Trophoblast cell (in vitro differentiated cells and primary cell): ENCODE measurements at places on chromosomes 11 and 22.
A peak's percentile ranks its signal among the peaks of the same experiment; 100 is the strongest.

DNA sequence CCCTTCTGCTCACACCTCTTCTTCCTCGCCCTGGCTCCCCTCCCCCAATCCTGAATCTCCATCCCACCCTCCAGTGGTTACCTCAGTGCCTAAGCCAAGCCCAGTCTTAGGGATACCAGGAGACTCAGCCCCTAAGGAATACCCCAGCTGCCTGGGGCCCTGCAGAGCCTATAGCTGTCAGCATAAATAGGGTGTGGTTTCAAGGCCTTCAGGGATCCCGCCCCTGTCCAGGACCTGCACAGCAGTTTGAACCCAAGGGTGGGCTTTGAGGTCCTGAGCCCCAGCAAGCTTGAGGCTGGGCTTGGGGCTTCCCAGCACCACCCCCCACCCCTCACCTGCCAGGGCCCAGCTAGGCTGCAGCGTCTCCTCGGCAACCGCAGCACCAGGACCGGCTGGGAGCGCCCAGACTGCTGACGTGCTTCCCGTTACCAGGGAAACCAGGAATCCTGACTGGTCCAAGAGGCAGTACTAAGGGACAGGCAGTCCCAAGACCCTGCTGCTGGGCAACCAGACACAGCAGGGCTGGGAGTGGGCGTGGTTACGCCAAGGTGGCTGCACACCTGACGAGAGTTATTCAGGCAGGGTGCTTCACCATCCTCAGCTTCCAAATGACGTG is 13.7 kb downstream of the APBB1 start:
- no peaks in the 10 kb centered on the region for H3K27me3 ChIP-seq
- H3K4me1 ChIP-seq, result no peaks in the 10 kb centered on the region
- H3K27ac ChIP-seq, result no peak overlapping the region
- H3K36me3 ChIP-seq, result peaks cover 1% of the 10 kb centered on the region
- H3K4me3 ChIP-seq, result no peak overlapping the region
- DNase-seq, result peak; percentile 37

DNA sequence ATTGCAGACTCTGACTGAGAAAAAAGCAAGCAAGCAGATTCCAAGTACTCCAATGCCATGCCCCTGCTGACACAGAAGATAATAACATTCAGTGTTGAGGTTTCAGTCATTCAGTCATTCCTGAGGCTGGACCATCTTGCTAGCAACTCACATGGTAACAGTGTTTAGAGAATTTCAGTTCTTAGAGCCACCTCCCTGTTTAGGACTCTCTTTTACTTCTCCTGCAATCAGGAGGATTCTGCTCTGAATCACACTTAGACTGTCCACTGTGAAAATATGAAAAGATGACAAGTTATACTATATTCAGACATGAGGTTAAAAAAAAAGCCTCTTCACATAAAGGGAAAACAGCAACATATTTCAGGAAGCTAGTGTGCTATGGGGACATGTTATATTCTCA is 183.9 kb upstream of the CTSC start:
- H3K36me3 ChIP-seq, result no peaks in the 10 kb centered on the region
- DNase-seq, result no peak
- H3K27me3 ChIP-seq, result no peaks in the 10 kb centered on the region
- no peaks in the 10 kb centered on the region for H3K4me1 ChIP-seq

- peaks cover 18% of the 10 kb centered on the region for H3K4me1 ChIP-seq
- no peak overlapping the region for H3K27ac ChIP-seq
- no peaks in the 10 kb centered on the region for H3K36me3 ChIP-seq
- H3K4me3 ChIP-seq, result no peak overlapping the region
Observed at GRCh38 chr22:24523873-24524272, 28.7 kb downstream of the UPB1 start.

DNA sequence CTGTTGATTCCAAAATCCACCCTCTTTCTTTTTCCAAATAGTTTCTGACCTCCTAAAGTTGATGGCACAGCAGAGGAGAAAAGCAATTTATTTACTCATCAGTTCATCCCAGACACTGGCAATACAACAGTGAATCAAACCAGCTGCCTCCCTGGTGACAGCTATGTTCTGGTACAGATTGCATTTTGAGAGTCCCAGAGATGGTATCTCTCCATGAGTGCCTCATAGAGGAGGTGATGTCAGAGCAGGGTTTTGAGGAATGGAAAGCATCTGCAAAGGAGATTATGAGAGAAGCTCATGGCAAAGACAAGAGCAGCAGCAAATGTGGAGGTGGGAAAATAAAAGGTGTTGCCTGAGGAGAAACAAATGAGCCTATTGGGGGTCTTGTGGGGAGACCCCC is 377.2 kb downstream of the MN1 start:
- DNase-seq, result peak; percentile 60
- no peaks in the 10 kb centered on the region for H3K27me3 ChIP-seq
- no peak overlapping the region for H3K4me3 ChIP-seq
- no peak overlapping the region for H3K27ac ChIP-seq
- no peaks in the 10 kb centered on the region for H3K4me1 ChIP-seq
- no peaks in the 10 kb centered on the region for H3K36me3 ChIP-seq

- no peak for DNase-seq
- H3K4me1 ChIP-seq, result no peaks in the 10 kb centered on the region
- H3K36me3 ChIP-seq, result no peaks in the 10 kb centered on the region
- H3K4me3 ChIP-seq, result no peak overlapping the region
- H3K27me3 ChIP-seq, result no peaks in the 10 kb centered on the region
Observed at GRCh38 chr11:86547727-86548126, 124.7 kb downstream of the ME3 start.

GRCh38 chr11:7436657-7437056 is 48.6 kb upstream of the OLFML1 start:
- DNase-seq, result no peak
- no peak overlapping the region for H3K27ac ChIP-seq
- H3K36me3 ChIP-seq, result no peaks in the 10 kb centered on the region
- no peaks in the 10 kb centered on the region for H3K4me1 ChIP-seq

DNA sequence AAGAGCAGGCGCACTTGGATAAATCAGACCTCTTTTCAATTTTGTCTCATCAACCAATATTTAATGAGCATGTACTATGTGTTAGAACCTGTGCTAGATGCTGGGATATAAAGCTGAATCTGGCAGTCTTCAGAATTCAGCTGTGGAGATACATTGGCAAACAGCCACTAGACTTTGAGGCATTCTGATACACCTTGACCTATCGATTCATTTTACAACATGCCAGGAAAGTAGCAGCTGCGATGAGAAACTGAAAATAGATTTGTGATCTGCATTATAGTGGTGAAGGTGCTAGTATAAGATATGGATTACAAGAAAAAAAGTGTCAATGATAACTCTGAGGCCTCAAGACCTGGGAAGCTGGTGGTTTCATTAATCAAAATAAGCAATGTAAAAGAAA is 1338.1 kb upstream of the TENM4 start:
- no peaks in the 10 kb centered on the region for H3K4me1 ChIP-seq
- no peaks in the 10 kb centered on the region for H3K27me3 ChIP-seq
- H3K4me3 ChIP-seq, result no peak overlapping the region
- no peaks in the 10 kb centered on the region for H3K36me3 ChIP-seq
- no peak for DNase-seq

DNA sequence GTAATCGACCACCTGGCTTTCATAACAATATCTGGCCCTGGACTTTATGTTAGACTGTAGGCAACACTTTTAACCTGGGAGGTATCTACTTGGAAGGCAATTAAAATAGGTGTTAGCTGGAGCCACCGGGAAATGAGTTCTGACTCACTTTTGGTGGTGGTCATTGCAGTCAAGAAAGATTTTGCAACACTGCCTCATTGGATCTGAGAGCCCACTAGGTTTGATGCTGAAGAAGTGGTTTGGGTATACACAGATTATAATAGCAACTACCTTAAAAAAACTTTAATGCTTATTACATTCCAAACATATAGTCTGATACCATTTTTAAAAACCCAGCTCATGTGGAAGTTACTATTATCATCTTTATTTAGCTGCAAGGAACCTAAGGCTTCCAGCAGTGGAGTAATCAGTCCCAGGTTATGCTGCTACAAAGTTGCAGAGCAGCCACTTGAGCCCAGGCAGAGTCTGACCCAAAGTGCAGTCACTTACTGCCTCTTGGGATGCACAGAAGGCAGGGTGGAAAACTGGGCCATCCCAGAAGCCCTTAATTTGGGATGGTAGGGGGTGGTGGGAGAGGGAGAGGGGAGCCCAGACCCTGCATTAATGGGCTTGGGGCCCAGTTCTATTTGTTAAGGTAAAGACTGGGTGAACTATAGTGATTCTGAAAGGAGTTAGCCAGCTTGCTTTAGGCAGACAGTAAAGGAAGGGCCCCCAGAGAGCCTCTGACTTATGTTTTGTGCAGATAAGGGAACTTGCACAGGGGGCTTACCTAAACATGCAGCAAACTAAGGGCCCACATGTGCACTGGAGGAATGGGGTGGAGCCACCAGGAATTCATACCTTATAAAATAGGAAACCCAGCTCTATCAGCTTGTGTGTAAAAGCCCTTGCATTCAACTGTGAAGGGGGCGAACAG is 149.4 kb downstream of the SNX19 start:
- DNase-seq, result no peak
- H3K27ac ChIP-seq, result no peak overlapping the region
- no peaks in the 10 kb centered on the region for H3K4me1 ChIP-seq
- no peaks in the 10 kb centered on the region for H3K36me3 ChIP-seq
- no peaks in the 10 kb centered on the region for H3K27me3 ChIP-seq
- H3K4me3 ChIP-seq, result no peak overlapping the region

DNA sequence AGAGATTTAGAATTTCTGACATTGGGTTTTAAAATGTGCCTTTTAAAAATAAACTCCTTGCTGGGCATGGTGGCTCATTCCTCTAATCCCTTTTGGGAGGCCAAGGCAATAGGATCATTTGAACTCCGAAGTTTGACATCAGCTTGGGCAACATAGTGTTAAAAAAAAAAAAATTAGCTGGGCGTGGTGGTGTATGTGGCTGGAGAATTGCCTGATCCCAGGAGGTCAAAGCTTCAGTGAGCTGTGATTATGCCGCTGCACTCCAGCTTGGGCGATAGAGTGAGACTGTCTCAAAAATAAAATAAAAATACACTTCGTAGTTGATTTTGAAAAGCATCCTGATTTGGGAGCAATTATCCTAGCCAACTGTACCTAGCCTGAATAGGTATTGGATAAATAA is 3.4 kb upstream of the APLP2 start:
- no peaks in the 10 kb centered on the region for H3K36me3 ChIP-seq
- H3K27ac ChIP-seq, result no peak overlapping the region
- H3K27me3 ChIP-seq, result no peaks in the 10 kb centered on the region
- H3K4me1 ChIP-seq, result peaks cover 7% of the 10 kb centered on the region

- H3K4me3 ChIP-seq, result peak within 1 kb of the TSS; percentile 77
- peaks cover 23% of the 10 kb centered on the region for H3K4me1 ChIP-seq
- H3K27me3 ChIP-seq, result peaks cover 22% of the 10 kb centered on the region
- no peak within 1 kb of the TSS for H3K27ac ChIP-seq
- no peaks in the 10 kb centered on the region for H3K36me3 ChIP-seq
- DNase-seq, result peak; percentile 43
Observed at GRCh38 chr11:13008625-13009475, at the start of gene RASSF10. TSS of gene RASSF10 (plus strand) at chr11:13009316. CDS start at chr11:13009577, 261 bp downstream.

GRCh38 chr11:118895093-118896039 is 11.7 kb downstream of the CXCR5 start:
- peaks cover 43% of the 10 kb centered on the region for H3K36me3 ChIP-seq
- H3K27ac ChIP-seq, result no peak overlapping the region
- H3K27me3 ChIP-seq, result no peaks in the 10 kb centered on the region

DNA sequence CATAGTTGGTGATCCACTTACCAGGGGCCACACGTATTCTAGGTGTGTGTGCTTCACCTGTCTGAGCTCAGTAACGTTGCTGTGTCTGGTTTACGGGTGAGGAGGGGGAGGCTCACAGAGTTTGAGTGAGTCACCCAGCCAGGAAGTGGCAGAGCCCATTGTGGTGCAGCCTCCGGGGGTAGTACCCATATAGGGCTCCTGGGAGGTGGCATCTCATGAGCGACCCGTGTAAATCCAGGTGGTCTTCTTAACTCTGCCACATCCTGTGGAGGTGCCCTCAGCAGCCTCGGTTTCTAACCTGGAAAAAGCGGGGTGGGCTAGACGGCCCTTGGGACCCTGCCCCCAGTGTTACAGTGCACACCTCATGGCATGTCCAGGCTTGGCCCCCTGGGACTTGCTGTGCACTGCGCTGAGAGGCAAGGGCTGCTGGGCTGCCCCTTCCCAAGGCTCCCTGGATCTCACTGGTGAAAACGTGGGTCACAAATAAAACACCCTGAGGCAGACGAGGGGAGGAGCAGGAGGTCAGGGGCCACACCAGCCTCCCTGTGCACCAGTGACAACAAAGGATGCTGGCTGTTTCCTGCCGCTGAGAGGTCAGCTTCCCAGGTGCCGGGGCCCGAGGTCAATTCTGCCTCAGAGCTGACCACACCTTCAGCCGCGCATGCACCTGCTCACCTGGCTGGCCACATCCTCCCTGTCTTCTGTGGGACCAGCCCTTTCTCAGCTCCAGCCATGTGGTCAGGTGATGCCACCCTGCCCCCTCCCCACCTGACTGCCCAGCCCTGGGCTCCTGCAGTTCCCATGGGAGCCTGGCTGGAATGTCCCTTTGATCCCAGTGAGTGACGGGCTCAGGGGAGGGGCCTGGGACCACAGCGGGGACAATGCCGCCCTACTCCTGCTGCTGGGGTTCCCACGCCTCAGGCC is 305.1 kb downstream of the CTTN start:
- DNase-seq, result no peak
- H3K27ac ChIP-seq, result no peak overlapping the region
- H3K27me3 ChIP-seq, result no peaks in the 10 kb centered on the region
- no peaks in the 10 kb centered on the region for H3K36me3 ChIP-seq
- H3K4me1 ChIP-seq, result peaks cover 3% of the 10 kb centered on the region

DNA sequence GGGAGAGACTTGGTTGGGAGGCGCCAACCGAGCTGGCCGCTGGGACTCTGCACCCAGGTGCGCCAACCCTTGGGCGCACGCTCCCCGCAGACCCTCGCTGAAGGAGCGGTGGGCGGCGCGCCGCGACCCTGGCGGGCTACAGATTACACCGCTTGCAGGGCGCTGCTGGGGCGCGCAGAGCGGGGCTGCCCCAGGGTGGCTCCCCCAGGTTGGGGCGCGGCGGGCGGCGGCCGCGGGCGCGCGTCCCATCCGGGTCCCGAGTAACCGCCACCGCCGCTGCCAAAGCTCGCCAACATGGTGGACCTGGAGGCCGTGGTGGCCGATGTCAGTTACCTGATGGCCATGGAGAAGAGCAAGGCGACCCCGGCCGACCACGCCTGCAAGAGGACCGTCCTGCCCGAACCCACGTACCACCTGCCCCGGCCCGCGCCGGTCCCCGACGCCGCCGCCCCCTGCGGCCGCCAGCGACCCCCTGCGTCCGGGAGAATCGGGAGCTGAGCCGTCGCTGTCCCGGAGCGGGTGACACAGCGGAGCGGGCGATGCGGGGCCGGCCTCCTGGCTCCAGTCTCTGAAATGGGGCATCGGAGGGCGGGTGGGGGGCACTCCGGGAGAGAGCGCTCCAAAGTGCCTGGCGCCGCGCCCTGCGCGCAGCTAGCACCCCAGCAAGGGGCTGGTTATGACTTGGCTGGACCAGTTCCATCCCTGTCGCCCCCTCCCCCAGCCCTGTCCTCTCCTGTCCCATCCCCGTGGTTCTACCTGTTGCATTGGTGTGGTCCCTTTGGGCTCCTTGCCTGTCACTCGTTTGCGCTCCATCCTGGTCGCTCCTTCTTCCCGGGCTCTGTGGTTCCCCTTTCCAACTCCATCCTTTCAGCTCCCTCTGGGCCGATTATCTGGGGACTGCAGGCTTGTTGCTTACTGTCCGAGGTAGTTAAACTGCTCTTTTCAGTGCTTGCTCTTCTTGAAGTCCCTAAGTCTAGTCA is 143.3 kb upstream of the GRK3 start:
- peaks cover 24% of the 10 kb centered on the region for H3K27me3 ChIP-seq
- H3K27ac ChIP-seq, result no peak overlapping the region
- no peaks in the 10 kb centered on the region for H3K36me3 ChIP-seq
- H3K4me3 ChIP-seq, result peak overlapping the region; percentile 42
- no peak for DNase-seq
- H3K4me1 ChIP-seq, result peaks cover 5% of the 10 kb centered on the region

GRCh38 chr22:48885919-48886305 is 941.8 kb downstream of the BRD1 start:
- H3K27me3 ChIP-seq, result no peaks in the 10 kb centered on the region
- H3K4me3 ChIP-seq, result no peak overlapping the region
- no peak overlapping the region for H3K27ac ChIP-seq
- H3K4me1 ChIP-seq, result no peaks in the 10 kb centered on the region
